Inflammatory macrophage treated with lipopolysaccharide for 4 hours (primary cell): ENCODE measurements at places on chromosomes 13 and 19.

- no peak for DNase-seq
These were observed at the start of gene IQCN for GRCh38 chr19:18274219-18274780. Gene IQCN, minus strand, starts transcription at chr19:18274452. Its CDS starts 4,974 bp downstream, at chr19:18269478.

- no peak for DNase-seq
These were observed 144.8 kb downstream of the IER2 start for GRCh38 chr19:13294812-13295567.

- no peak for DNase-seq
These were observed 10.1 kb upstream of the INSL3 start for GRCh38 chr19:17831419-17831888.

DNA sequence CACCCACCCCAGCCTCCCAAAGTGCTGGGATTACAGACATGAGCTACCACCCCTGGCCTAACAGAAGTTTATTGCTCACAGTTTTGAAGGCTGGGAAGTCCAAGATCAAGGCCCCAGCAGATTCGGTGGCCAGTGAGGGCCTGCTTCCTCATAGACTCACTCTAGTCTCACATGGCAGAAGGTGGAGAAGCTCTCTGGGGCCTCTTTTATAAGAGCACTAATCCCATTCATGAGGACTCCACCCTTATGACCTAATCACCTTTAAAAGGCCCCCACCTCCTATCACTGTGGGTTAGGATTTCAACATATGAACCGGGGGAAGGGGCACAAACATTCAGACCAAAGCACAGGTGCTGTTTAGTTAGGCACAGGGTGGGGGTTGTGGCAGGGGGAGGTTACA is 6.9 kb upstream of the SWSAP1 start:
- no peak for DNase-seq

GRCh38 chr13:106340249-106340648 is 195.2 kb downstream of the EFNB2 start:
- DNase-seq: no peak

DNA sequence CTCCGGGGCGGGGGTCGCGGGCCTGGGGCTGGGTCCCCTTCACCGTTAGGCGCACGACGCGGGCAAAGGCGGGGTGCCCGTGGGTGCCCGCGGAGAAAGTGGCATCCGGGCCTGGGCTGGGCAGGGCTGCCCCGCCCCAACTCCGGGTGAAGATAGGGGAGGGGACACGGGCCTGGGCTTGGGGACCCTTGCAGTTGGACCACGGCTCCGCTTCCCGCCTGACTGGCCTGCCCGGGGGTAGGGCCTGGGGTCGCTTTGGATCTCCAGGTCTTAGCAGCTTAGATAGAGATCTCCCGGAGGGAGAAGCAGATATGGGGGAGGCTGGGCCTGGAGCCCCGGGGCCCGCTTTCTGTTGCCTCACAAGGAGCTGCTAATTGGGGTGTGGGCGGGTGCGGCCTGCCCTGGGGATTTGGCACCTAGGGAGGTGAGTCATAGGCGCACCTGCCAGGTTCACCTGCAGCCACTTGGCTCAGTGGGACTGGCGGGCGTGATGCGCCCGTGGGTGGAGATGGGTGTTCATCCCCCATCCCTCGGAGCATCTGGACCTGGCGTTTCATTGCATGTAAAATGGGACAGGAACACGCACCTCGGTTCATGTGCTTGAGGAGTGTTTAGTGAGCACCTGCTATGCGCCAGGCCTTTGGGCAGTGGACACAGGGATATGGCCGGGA is 585 bp downstream of the MAP1S start:
- DNase-seq: no peak

DNA sequence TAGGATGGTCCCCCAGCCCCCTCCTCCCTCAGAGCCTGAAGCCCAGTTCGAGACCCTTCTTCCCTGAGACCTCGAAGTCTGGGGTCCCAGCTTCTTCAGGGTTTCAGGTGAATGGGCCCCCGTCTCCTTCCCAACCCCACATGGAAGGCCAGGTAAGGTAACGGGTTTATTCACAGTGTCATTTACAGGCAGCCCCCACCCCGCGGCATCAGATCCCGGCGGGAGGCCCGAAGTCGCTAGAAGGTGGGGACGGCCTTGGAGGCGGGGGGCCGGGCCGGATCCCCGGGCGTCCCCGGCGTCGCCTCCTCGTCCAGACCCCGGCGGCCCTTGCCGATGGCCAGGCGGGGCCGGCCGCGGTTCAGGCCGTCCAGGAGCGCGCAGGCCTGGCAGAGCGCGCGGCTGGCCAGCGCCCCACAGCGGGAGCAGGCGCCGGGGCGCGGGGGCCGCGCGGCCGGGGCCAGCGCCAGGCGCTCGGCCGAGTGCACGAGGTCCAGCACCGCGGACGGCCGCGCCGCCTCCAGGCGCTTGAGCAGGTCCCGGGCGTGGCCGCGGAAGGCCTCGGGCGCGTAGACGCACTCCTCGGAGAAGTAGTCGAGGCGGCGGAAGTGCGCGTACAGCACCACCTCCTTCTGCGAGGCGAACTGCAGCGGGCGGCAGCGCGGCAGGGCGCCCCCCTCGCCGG is 9.7 kb downstream of the CTU1 start:
- peak; percentile 60 for DNase-seq

DNA sequence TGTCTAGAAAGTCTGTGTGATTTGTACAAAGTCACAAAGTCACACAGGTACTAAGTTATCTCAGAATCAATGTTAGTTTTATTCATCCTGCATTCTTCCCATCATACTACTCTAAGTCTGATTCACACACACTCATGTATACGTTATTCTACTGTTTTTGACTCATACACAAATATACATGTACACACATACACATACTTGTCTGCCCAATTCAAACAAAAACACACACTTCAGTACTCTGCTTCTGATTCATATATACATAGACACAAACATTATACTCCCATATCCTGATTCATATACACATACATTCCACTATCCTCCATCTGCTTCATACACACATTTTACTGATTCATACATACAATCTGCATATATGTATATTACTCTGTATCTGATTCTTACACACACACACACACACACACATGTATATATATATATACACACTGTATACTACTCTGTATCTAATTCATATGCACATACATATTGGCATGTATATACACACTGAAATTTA is 69.3 kb downstream of the KLF12 start:
- DNase-seq: no peak
